HuH-7.5 (cell line): ENCODE measurements at places on chromosomes 2 and 18.

GRCh38 chr2:16615687-16616615, 49.7 kb downstream of the CYRIA start:
- no peak for DNase-seq

DNA sequence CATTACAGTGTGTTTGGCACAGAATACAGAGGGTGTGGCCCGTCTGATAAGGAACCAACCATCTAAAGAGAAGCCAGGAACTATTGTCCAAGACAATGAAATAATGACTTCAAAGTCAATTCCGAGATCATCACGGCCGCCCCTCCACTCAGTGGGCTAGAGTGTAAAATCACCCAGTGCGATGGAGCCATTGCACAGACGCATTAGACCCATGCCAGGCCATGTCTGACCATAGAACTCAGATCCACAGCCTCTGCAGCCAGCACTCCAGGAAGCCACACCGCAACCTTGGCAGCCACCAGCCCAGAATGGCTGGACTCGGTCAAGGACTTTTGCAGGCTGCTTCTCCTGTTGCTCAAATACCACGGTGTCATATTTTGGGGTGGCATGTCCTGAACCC, 835.7 kb downstream of the DCDC2C start:
- no peak for DNase-seq

- DNase-seq = no peak
Observed at GRCh38 chr2:184215745-184216144, 382.6 kb upstream of the ZNF804A start.

- no peak for DNase-seq
Observed at GRCh38 chr2:216594081-216594480, 39.1 kb upstream of the IGFBP2 start.

DNA sequence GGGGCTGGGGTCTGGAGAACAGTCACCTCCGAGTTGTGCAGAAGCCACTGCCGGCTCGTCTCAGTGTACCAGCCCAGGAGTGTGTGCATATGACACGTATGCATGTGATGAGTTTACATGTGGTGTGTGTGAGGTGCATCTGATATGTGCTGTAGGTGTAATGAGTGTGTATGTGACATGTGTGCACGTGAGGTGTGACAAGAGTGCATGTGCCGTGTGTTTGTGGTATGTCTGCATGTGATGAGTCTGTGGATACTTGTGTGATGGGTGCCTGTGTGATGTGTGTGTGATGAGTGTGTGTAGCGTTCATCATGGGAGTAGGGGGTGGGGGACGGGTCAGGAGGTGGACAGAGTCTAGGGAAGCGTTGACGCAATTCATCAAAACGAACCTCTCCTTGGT, 12.8 kb downstream of the NTSR2 start:
- DNase-seq = no peak

DNA sequence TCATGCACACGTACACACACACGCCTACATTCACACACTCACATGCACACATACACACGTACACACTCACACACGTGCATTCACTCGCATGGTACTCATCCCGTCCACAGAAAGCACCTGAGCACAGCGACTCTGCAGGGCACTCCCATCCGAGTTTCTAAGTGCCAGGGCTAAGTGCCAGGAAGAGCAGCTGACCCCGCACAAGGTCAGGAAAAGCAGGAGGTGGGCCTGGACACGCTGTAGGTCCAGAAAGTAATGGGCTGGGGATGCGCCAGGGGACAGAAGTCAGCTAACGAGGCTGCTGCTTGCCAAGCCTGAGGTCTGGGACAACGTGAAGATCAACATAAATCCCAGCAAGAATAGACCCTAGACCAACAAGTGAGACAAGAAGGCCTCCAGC, 15.8 kb downstream of the ADI1 start:
- DNase-seq = no peak

GRCh38 chr2:207530160-207531031, 634 bp downstream of the CREB1 start:
- DNase-seq = peak; percentile 46

GRCh38 chr2:118773826-118774225, 73.6 kb downstream of the EN1 start:
- DNase-seq = no peak

- no peak for DNase-seq
Observed at GRCh38 chr2:66070721-66071602, 364.0 kb upstream of the MEIS1 start.

DNA sequence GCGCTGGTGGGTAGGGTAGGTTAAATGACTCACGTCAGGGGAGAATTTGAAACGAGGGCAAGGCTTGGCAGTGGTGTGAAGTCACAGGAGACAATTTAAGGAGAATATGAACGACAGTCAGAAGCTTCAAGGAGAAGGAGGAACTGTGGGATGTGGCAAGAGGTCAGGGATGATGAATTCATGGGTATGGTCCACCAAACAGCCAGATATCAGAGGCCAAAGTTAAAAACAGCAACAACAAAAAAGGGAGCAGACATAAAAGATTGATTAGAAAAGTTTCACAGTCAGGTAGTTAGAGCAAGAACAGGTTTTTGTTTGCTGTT, 1.4 kb upstream of the ZNF396 start:
- DNase-seq = no peak

GRCh38 chr18:47680488-47680887, 250.0 kb downstream of the SMAD2 start:
- DNase-seq = no peak

- no peak for DNase-seq
Observed at GRCh38 chr18:72342933-72343332, 201.2 kb downstream of the CBLN2 start.

GRCh38 chr18:37393221-37393827, 172.3 kb downstream of the CELF4 start:
- DNase-seq = no peak

DNA sequence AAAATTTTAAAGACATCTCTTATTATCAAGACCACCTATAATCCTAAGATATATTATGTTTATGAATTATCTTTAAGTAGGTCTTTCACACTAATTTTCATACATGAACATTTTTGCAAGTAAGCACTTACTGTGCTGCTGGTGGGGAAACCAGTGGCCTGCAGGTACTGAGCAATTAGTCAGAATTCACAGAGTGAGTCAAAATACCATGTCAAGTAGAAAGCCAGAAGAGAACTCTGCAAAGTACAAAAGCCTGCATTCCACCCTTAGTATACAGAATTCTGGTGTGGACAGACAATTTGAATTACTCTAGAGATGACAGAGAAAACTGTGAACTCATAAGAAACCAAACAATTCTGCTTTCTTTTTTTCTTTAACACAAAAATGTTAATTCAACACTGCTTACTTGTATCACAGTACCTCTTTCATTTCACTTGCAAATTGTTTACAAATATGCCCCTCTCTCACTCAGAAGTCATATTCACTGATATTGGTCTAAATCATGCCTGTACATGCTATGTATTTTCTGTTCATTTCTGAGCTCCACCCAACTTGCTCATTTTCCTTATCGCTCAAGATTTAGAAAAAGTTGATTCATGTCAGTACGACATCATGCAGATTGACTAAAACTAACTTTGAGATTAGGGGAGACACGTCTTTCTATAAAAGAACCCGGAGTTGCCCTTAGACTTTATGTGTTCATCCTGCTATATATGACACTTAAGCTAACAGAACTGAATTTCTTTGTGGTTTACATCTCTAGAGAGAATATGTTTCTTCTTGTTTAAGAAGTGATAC, 182.9 kb downstream of the IKZF2 start:
- no peak for DNase-seq

DNA sequence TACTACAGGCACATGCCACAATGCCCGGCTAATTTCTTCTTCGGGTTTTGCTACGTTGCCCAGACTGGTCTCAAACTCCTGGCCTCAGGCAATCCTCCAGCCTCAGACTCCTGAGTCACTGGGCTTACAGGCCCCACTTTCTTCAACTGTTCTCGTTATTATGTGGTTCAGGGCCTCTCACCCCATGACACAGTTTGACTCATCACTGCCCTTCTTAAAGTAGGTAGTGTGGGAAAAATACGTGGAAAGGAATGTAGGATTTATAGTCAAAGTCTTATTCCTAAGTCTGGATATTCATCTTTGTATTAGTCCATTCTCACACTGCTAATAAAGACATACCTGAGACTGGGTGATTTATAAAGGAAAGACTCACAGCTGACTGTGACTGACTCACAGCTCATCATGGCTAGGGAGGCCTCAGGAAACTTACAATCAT, 19.4 kb downstream of the CENPA start:
- no peak for DNase-seq

DNA sequence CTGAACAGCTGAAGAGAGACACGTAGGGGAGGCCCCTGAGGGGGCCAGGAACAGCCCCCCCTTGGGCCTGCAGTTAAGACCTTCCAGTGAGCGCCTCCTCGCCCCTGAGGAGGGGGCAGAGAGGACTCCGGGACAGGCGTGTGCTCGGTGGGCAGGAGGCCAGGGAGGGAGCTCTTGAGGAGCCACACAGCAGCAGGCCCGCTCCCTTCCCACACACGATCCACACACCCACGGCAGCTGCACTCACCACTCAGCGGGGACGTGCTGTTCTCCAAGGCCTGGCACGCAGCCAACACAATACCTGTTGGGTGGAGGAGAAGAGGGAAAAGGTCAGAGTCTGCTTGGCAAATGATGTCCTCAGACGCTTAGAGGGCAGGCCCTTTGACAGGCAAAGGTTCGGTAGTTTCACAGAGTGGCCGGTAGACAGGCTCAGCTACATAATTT, 39.0 kb downstream of the TGFA start:
- no peak for DNase-seq

- DNase-seq = no peak
Observed at GRCh38 chr18:35464831-35465279, 32.9 kb downstream of the INO80C start.

DNA sequence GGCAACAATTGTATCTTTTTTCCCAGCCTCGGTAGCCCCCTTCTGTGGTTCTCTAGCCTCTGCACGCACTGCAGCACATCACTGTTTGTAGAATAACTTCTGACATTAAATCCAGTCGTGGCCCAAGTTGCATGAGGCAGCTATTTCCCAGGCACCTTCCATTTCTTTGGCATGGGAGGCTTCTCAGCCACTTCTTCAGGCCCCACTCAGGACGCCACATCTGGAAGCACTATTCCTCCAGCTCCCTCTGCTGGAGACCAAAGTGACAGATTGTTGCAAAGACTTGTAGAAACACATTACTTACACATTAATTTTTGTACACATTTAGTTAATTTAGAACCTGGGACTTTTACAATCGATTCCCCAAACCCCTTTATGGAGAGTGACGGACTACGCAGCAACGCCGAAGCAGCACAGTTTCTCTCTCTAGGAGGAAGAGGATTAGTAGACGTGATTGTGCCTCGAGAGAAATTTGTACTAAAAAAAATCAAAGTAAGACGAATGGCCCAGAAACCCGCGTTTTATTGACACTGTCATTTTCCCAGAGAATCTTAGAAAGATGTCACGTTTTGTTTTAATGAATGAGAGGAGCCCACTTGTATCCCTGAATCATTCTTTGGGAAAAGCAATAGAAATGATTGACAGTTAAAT, 57.8 kb upstream of the RGPD5 start:
- DNase-seq = peak; percentile 33

GRCh38 chr18:10168477-10168876, 254.7 kb downstream of the VAPA start:
- no peak for DNase-seq

- DNase-seq = no peak
Observed at GRCh38 chr2:69243652-69244051, 143.4 kb downstream of the GFPT1 start.
